Hippocampal formation (tissue), 2 donors: ENCODE measurements at places on chromosomes 2 and 18.

- DNase-seq: no peak
Measured at GRCh38 chr2:101509499-101510284, 34.8 kb upstream of the RFX8 start.

DNA sequence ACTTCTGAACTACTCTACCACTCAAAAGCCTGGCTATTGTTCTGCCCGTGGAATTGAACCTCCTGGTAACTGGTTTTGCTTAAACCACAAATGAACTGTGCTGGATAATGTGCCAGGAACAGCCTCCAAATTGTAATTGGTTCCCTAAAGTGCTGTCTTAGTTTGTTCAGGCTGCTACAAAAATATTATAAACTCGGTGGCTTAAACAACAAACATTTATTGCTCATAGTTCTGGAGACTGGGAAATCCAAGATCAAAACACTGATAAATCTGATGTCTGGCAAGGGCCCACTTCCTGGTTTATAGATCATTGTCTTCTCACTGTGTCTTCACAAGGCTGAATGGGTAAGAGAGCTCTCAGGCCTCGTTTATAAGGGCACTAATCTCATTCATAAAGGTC is 149.2 kb upstream of the NCKAP5 start:
- DNase-seq: no peak

DNA sequence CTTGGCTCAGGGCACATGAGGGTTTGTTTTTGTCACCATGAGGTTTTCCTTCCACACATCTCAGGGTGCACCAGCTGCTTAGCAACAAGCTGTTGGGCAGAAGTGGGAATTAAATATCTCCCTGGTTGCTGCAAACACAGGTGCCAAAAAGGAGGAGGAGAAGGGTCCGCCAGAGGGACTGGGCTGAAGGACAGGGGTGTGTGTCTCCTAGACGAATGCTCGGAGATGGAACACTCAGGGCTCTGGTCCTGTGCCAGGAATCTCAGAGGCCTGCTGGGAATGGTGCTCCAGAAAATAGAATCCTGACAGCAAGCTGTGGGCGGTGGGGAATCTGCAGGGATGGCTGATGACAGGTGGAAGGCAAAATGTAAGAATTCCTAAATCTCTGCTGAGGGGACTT is 94.5 kb downstream of the VSNL1 start:
- no peak for DNase-seq

DNA sequence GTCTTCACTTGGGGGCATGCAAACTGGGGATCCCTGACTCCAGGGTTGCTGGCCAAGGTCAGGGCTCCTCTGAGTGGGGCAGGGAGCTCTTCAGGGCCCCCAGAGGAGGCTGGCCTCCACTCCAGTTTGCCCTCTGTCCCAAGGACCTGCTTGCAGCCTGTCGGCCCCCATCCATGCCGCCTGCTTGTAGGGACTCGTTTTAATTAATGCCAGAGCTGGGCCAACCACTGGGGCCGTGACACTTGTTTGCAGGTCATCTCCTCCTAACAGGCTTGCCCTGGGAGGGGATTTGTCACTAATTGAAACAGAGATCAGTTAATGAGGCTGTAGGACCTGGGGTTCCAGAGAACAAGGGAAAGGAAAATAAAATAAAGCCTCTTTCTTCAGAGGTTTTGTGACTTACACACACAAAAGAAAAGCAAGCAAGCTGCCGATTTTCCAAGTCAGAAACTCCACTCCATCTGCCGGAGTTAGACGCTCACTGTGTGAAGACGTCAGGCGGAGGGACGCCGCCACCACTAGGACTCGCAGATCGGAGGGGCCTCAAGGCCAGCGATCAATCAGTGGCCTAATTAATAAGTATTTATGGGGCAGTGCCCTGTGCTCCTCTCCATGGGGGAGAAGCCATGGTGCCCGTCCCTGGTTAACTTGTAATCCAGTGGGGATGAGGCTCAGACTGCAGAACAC is 75.9 kb downstream of the SFXN5 start:
- no peak for DNase-seq

DNA sequence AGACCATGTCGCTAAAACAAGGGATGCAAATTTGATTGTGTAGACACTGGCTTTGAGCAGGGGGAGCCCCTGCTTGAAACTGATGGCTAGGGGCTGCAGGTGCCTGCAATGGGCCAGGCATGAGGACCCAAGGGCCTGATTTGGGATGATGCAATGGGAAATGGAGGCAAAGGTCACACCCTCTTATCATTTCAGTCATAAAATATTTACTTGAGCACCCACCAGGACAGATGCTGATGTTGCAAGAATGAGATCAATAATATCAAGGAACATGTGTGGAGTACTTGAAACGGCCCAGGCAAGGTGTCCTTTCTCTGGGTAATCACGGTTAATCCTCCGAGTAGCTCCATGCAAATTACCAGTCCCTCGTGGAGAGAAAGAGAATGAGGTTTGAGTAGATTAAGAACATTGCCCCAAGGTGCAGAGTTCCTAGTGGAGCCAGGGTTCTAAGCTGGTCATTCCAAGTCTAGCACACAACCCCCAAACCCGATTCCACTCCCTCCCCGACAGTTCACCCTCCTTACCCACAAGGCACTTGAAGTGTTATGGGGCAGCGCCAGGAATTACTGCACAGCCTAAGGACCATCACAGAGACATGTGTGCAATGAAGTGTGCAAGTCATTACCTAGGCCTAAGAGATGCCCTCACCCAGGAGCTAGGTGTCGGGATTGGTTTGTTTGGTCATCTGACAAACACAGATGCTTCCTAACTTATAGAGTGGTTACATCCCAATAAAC is 14.0 kb upstream of the TMBIM1 start:
- DNase-seq: no peak

DNA sequence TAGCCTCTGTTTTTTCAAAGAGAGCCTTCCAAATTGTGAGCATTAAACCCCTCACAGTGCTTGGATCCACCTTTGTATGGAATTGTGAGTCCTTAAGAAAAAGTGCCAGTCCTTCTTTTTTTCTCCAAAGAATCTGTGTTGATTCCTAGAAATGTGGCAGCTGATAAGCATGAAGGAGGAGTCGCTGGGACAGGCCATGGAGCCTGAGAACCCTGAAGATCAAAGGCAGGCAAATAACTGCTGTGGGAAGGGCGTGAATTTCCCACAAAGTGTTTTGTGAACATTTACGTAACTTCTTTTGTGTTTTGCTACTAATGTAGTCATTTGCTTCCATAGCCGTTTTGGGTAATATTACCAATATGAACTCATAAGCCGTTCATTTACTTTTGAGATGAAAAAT is 27.7 kb upstream of the CHMP1B start:
- DNase-seq: no peak

GRCh38 chr2:230713331-230714135 is 891 bp downstream of the CAB39 start:
- DNase-seq: no peak

- DNase-seq: no peak
Measured at GRCh38 chr2:149989447-149990063, 402.0 kb upstream of the MMADHC start.

DNA sequence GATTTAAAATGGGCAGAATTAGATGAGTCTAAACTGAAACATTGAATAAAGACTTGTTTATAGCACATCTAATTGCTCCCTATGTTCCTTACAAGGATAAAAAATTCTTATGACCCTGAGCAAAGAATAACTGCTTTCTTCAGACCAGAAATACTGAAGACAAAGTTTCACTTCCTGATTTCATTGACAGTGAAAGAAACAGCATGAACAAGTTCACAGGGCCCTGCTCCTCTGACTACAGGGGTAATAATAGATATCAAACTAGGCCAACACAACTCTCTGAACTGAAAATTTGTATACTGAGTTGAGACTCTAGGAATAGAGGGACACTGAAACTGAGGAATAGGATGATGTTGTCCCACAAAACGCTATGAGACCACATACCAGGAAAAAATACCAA is 1383.3 kb upstream of the CDH2 start:
- no peak for DNase-seq

GRCh38 chr2:225326969-225327368 is 72.5 kb upstream of the NYAP2 start:
- no peak for DNase-seq

- DNase-seq: no peak
Measured at GRCh38 chr2:184644685-184645084, 46.4 kb downstream of the ZNF804A start.

- DNase-seq: no peak
Measured at GRCh38 chr18:36580874-36581750, 247.7 kb downstream of the TPGS2 start.

DNA sequence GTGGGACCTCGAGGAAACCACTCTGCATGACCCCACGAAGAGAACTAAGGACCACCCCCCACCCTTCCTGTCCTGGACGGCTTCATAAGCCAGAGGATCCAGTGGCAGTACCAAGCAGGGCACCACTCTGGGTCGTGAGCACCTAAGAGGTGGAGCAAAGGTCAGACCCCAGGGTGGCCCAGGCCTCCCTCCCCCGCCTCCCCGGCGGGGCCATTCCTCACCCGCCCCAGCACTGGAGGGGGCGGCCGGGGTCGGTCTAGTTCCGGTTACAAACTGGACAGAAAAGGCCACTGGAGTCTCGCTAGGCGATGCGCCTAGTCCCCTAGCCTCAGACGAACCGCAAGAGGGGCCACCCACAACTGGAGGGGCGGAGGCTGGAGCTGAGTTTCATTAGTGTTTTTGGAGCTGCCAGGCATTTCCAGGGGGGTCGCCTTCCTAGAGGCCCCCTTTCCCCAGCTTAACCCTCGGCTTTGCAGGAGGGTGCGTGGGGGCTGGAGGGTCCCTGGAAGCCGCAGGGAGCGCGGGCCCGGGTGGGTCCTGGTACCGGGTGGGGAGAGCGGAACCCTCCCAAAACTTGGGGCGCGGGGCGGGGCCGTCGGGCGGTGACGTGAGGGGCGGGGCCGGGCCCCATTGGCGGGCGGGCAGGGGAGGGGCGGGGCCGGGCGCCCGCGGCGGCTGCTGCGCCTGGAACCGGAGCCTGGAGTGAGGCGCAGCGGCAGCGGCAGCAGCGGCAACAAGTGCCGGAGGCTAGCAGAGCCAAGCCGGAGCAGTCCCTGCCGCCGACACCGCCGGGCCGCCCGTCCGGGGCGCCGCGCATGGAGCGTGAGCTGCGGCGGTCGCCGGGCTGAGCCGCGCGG is at the start of gene B3GNT2:
Gene B3GNT2, plus strand, starts transcription at position 695 of the 857 bp plus-strand sequence. CDS start 26,106 bp downstream, outside the sequence.
- peak; percentile 81 for DNase-seq

- DNase-seq: no peak
Measured at GRCh38 chr18:47484068-47484467, 232.6 kb upstream of the SKOR2 start.

DNA sequence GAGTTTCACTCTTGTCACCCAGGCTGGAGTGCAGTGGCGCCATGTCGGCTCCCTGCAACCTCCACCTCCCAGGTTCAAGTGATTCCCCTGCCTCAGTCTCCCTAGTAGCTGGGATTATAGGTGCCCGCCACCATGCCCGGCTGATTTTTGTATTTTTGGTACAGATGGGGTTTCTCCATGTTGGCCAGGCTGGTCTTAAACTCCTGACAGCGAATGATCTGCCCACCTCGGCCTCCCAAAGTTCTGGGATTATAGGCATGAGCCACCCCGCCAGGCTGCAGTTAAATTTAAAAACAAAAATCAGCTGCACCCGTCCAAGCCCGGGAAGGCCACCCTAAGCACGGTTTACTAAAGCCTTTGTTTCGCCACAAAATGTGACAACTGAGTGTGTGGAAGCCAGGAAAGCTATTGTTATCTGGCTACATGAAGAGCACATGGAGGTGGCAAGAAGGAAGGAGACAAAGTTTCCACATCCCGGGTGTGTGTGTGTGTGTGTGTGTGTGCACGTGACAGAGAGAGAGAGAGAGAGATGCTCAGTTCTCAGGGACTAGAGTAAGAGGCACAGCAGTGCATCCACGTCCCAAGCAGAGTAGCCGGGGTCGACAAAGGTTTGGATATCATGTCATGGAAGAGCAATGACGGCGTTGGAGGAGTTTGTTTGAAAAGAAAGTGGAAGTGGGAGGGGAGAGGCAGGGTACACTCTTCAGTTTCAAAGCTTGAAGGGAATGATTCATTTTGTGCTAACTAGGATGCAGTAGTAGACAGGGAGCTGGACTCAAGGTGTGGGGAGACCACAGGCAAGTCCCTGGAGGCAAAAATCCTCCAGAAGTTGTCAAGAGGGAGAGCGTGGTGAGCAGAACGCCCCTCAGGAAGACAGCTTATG is 20.1 kb downstream of the INPP5D start:
- no peak for DNase-seq

GRCh38 chr2:141021109-141021508 is 1109.7 kb downstream of the LRP1B start:
- DNase-seq: no peak

- no peak for DNase-seq
Measured at GRCh38 chr2:218622606-218623365, 15.1 kb downstream of the PLCD4 start.

GRCh38 chr2:238650536-238650935 is 197.3 kb upstream of the TWIST2 start:
- DNase-seq: no peak

- no peak for DNase-seq
Measured at GRCh38 chr2:177680866-177681712, 288.5 kb downstream of the AGPS start.

DNA sequence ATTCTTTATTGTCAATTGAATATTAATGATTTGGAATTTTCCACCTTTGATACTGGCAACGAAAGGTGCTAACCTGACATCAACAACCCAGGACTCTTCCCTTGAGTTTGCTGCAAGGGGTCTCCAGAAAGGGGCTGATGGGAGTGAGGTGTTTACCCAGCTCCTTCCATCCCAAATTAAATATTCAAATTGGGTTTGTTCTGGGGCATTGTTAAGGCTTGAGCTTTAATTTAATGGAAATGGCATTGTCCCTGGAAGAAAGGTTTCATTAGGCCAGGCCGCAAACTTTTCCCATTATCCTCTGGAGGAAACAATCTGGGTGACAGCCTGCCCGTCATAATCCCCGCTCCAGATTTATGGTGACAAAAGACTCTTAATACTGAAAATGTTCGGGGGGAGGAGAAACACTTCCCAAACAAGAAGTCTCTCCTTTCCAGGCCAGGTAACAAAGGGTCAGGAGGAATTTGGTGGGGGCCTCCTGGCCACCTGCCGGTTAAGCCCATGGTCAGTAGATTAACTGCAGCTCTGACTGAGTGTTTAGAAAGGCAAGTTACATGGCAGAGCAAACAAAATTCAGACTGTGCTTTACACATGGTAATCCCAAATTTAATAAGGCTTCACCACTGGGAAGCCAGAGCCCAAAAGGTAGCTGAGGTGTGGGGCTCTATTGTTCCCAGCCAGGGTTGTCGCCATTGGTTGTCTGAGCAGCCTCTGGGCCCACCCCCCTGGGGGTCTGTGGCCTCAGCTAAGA is 151.4 kb upstream of the SIX3 start:
- no peak for DNase-seq

- DNase-seq: no peak
Measured at GRCh38 chr2:46850742-46851141, 64.9 kb downstream of the MCFD2 start.

- DNase-seq: no peak
Measured at GRCh38 chr2:202406445-202406978, 30.4 kb downstream of the BMPR2 start.

- DNase-seq: peak; percentile 74
Measured at GRCh38 chr18:35695384-35695783, 113.8 kb downstream of the GALNT1 start.

GRCh38 chr2:43708178-43708577 is 31.9 kb upstream of the C1GALT1C1L start:
- DNase-seq: no peak
